Stimulated activated CD4-positive, alpha-beta T cell treated with anti-CD3 and anti-CD28 coated beads, Interleukin-1b, Interleukin-23, amount 100 ng/mL, for 4 hours (primary cell): ENCODE measurements at places on chromosomes 12 and 14.

DNA sequence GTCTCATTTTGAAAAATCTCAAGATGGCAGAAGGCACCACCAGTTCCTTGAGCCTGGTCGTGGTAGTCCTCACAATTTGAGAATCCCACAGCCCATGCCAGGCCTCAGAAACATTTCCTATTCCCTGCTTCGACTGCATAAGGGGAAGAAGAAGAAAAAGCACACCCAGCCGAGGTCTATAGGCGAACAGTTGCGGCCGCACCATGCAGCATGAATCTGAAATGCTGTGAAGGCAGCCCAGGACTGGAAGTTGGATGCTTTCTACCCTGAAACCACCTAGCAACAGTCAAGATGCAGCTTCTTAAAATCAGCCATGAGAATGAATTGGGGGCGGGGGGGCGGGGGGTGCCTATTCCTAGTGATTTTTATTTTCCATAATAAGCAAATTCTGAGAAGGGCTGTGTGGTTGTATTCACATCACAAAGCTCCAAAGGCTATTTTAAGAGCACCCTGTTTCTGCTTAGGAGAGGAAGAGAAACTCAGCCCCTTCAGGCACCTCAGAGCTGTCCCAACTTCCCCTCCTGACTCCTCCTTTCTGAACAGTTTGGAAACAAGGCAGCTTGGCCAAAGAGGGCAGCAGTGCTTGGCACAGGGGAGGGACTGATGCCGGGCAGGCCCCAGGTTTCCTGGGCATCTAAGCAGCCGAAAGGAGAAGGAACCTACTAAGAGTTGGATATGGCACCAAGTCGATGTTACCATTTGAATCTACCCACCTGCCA is 172.5 kb upstream of the FOXN3 start:
- no peak for DNase-seq

- no peak for DNase-seq
Observed at GRCh38 chr12:92601680-92602079, 101.1 kb upstream of the PLEKHG7 start.

GRCh38 chr14:32823706-32824105 is 115.0 kb upstream of the NPAS3 start:
- DNase-seq, result no peak

DNA sequence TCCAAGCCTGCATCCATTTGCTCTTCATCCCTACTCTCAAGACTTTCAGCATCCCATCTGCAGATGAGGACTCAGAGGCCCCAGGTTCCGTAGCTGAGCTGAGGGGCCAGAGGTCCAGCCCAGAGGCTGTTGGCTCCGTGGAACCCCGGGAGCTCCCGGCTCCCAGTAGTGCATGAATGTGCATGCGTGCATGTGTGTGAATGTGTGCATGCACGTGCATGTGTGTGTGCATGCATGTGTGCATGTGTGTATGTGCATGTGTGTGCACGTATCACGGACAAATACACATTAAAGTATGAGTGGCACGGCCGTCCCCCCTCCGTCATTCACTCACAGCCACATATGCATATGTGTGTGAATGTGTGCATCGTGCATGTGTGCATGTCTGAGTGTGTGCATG is 149.9 kb downstream of the KIF26A start:
- DNase-seq, result no peak

DNA sequence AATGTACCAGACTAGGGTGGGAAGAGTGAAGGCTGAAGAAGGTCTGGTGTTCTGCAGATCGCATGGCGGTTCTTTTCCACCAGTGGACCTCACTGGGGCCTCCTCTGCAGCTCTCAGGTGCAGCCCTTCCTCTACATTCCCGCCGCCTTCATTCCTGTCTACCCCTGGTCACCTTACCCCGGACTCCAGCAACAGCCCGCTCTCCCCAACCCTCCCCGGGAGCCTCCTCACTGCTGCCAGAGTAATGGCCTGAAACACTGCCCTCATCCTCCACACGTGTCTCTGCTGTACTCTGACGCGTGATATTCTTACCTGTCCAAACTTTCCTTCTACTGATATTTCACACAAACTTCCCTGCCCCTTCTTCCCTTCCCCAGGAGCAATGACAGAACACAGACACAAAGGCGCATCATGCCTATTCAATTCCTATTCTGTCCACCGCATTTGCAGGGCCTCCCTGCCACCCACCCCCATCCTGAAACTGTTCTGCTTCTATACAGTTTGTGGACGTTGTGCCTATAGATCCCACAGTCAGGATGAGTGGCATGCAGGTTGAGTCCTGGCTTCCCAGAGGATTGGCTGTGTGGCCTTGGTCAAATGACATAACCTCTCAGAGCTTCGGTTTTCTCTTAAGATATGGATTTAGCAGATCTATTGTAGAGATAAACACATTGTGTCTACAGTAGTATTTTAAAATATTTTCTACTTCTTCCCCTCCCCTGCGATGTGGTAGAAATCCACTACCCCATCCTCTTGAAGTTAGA is 1.7 kb upstream of the NUAK1 start:
- no peak for DNase-seq

GRCh38 chr14:71704210-71704609 is 228.0 kb upstream of the RGS6 start:
- DNase-seq, result no peak

DNA sequence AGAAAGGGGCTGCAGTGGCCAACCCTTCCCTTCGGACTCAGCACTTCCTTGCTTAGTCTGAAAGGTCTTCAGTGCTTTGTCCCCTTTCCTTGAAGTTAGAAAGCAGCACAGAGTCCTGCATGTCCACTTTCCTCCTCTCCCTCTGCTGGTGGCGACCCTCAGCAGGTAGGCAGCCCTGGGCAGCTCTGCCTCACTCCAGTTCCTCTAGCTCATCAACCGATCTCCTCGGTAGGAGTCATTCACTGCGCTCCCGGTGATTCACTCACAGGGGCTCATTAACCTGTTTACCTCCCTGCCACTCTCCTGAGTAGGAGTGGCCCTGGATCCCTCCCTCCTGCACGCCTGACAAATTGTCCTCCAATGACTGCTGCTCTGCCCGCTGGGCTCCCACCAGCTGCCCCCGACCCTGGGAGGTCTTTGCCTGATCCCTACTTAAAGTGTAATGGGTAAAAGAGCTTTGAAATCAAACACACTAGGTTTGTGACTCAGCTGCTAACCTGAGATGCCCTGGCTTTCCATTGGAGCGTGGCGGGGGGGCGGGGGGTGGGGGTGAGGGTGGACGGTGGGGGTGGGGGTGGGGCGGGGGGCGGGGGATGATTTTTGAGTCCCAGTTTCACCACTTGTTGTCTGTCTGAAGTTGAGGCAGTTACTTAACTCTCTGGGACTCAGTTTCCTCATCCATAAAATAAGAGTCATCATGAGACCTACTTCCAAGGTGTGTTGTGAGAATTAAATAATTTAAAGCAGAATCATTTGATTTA is 4.2 kb downstream of the SCNN1A start:
- no peak for DNase-seq

GRCh38 chr12:53171725-53172329 is 8.7 kb upstream of the ZNF740 start:
- no peak for DNase-seq

DNA sequence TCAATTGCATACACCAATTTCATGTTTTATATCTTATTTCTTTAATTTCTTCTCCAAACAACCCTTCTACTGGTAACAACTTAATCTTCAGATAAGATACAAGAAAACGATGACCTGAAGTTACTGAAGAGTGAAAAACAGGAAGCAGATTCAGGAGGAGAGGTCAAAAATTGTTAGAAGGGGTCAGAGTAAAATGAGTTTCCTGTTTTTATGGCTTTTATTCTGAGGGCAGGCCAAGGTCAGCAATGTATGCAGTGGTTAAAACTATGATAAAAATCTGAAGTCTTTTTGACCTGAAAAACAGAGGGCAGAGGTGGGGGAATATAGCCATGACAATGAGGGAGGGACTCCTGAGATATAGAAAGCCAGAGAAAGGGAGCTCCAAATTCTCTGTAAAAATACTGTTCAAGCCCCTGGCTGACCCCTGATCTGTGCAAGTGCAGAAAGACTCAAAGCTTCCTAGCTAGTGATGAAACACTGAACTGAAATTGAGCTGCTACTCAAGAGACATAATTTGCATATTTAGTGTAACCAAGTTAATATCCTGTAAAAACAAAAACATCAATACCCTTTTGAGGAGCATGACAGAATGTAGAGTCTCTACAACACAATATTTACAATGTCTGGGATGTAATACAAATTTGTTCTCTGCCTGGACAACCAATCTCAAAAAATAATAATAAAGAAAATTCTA is 514.3 kb upstream of the SEL1L start:
- no peak for DNase-seq

DNA sequence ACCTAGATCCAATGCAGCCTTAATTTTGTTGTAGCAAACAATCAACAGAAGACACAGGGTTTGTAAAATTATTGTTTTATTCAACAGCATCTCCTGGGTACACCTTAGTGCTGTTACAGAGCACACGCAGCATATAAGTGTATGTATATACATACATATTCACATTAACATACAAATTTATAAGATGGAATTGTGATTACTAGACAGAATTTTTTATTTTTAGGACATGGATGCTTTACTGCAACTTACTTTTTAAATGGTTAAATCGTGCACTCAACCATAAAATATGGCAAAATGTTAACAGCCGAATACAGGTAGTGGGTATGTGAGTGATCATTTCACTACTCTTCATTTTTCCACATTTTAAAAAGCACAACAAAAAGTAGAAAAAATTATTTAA is 16.6 kb downstream of the HEATR5A start:
- DNase-seq, result no peak

- DNase-seq, result no peak
Observed at GRCh38 chr14:73684627-73685026, 29.6 kb downstream of the PNMA1 start.

DNA sequence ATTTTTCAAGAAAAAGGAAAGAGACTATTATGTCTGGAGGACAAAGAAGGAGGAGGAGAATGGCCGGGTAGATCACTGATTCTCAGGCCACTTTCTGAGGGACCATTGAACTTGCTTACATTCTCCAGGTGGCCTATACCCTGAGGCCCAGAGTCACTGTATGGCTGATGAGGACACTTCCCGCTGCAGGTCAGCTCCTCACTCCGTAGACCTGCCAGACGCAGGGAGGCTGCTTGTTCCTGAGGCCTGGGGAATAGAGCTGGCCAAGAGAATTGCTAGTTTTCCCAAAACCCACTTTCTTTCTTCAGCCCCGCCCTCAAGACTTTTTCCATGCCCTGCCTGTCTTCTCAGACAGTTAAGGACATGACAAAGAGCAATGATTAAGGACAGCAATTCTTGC is 510.5 kb upstream of the TBX3 start:
- DNase-seq, result no peak

GRCh38 chr12:84397846-84398245 is 514.8 kb downstream of the SLC6A15 start:
- DNase-seq, result no peak

GRCh38 chr12:105399428-105400081 is 69.1 kb downstream of the C12orf75 start:
- no peak for DNase-seq

- DNase-seq, result no peak
Observed at GRCh38 chr14:99128185-99128584, 143.8 kb downstream of the BCL11B start.

GRCh38 chr14:29836395-29836794 is 91.3 kb downstream of the PRKD1 start:
- no peak for DNase-seq

- DNase-seq, result no peak
Observed at GRCh38 chr14:52906141-52906601, 44.7 kb downstream of the FERMT2 start.

GRCh38 chr12:125121106-125121505 is 55.9 kb downstream of the AACS start:
- no peak for DNase-seq

- no peak for DNase-seq
Observed at GRCh38 chr12:92537290-92537960, 165.4 kb upstream of the PLEKHG7 start.

GRCh38 chr12:91804533-91804932 is 341.1 kb downstream of the BTG1 start:
- no peak for DNase-seq

- DNase-seq, result no peak
Observed at GRCh38 chr14:47276931-47277330, 398.5 kb downstream of the MDGA2 start.

GRCh38 chr14:85085981-85086380 is 444.0 kb upstream of the FLRT2 start:
- DNase-seq, result no peak

DNA sequence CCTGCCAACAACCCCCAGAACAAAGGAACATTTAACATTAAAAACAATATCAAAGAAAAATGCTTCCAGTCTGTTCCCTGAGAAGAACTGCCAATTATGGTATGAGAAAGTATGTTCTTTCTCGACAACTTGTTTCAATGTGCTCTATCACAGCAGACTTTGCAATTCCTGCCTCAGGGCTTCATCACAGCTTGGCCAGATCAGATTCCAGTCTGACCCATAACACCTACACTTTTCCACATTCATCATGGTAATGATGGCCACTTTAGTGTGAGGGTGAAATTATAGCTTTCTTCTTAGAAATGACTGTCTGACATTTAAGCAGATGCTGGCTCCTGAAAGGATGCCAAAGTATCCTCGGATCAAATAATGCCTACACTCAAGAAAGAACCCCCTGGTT is 17.0 kb downstream of the NEK9 start:
- no peak for DNase-seq

- no peak for DNase-seq
Observed at GRCh38 chr14:65226824-65227604, 124.7 kb upstream of the MAX start.

DNA sequence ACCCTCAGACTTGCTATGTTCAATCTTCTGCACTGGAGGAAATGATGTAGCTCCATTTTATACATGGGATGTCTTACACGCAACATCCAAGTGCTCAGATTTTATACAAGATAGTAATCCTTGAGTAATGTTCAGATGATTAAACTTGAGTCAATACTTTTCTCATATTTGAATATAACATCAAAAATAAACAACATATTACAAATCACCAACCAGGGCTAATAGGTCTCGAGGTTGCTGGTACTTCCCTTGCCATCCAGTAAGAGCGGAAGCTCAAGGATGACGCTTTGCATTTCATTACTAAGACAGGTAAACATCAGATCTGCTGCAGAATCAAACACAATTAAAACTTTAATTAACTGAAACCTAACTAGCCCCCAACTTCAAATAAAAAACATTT is 97.3 kb downstream of the FOXN3 start:
- no peak for DNase-seq

DNA sequence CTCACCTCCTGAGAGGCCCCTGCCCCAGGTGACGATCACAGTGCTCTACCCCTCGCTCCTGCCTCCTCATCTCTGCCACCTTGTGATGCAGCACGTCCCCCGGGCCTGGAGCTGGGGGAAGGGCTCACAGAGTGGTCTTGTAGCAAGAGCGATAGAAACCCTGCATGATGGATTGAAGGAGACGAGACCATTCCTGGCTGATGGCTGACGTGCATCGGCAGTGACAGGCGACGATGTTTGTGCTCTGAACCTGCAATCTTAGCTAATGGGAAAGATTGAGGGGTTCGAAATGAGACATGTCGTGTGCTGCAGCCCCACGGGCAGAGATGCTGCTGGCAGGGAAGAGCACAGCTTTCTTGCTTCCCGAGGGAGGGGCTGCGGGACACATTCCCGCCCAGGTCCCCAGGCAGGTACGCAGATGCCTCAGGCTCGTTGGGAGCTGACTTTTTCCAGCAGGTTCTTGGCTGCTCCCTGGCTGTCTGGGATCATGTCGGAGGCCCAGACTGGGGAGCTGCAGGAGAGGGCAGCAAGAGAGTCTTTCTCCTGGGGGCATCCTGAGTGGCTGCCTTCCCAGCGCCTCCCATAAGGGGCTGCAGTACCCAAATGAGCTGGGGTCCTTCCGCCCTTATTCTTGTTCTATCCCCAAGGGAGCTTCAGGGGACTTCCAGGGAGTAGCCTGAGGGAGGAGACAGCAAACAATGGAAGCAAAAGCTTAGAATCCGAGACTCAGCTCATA is 38.7 kb upstream of the GPATCH2L start:
- DNase-seq, result no peak
